ENCODE measurements at places on chromosomes 2 and 18.

GRCh38 chr2:118766871-118767270, 80.6 kb downstream of the EN1 start:
- no peak for DNase-seq

- no peak for DNase-seq
Measured at GRCh38 chr2:236859908-236860307, 225.8 kb upstream of the COPS8 start.

DNA sequence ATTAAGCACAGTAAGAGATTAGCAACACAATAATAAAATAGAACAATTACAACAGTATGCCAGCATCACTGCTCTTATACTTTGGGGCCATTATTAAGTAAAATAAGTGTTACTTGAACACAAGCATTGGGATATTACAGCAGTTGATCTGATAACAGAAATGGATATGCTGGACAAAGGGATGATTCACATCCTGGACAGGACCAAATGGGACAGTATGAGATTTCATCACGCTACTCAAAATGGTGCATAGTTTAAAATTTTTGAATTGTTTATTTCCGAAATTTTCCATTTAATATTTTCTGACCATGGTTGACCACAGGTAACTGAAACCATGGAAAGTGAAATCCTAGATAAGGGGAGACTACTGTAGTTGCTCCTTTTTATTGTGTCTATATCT, 138.2 kb downstream of the UBR3 start:
- DNase-seq = no peak

DNA sequence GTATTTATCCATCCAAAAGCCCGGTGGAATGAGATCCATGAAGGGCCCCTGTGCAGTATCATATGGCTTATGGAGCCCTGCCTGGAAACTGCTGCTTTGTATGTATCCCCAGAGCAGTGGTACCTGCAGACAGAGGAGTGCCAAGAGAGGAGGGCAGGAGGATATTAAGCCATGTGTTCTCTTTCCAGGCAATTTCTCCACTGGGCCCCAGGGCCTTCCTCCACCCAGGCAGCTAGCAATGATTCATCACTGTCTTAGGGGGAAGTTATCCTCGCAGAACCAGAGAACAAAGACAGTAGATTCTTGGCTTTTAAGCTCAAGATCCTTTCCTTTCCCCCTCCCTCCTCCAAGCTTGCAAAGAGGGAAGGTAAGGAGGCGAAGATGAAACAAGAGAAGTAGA, 98.1 kb downstream of the LRRC30 start:
- DNase-seq = no peak

- DNase-seq = no peak
Measured at GRCh38 chr2:48309900-48310299, 220.1 kb upstream of the STON1 start.
